ENCODE measurements at places on chromosomes 3 and 15.

DNA sequence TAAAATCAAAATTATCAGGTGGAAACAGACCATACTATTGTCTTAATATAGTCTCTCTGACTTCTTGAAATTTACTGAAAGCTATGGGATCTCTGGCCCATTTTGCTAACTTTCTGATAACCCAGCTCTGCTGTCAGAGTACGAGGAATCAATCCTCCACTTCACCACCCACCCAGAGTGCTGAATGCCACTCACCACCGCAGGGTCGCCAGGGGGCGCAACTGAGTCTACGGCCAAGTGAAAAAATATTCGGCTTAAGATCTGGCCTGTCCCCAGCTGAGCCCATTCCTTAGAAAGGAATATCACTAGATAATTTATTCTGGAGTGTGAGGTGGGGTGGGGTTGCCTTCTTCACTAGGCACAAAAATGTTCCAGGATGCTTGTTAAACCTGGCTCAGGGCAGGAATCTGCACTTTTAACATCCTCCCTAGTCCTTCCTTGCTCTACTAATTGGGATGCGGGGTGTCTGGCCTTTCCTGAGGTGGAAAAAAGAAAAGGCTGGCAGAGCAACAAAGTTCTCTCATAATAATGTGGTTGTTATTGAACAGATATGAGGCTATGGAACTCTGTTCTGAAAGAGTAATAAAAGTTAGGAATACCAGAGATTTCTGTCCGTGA lies 520.6 kb downstream of the MFSD1 start:
- DNase-seq: no peak

GRCh38 chr3:17412950-17413530 lies 329.4 kb downstream of the TBC1D5 start:
- DNase-seq: no peak

- DNase-seq: no peak
Measured at GRCh38 chr3:112489674-112490479, 9.4 kb downstream of the BTLA start.

- DNase-seq: no peak
Measured at GRCh38 chr15:88637841-88638625, 783 bp upstream of the ISG20 start.

DNA sequence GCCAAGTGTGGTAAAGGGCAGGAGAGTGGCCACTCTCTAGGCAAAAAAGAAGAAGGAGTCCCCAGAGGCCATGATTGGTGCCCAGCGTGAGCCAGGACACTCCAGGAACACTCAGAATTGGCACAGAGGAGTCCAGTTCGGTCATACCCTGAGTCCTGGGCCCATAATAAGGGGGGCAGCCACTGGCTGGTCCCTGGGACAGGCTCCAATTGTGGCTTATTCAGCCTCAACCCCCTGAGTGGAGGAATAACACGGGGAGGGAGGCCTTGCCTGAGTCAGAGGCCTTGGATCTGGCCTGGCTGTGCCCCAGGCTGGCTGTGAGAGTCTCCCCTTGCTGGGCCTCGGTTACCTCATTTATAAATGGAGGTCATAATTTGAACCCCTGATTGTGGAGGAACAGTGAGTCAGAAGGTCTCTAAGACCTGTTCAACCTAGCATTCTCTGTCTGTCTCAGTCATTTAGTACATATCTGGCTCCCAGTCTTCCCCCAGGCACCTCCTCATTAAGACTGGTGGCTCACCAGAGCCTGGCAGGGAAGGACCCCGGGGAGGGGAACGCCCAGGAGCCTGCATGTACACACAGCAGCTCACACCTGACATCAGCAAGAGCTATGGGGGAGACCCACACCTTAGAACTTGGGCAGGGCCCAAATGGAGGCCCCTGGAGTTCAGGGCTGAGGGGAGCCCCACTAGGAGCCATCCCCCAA lies 95.9 kb upstream of the ATP2B2 start:
- no peak for DNase-seq

- no peak for DNase-seq
Measured at GRCh38 chr3:186220911-186221645, 112.2 kb upstream of the ETV5 start.

DNA sequence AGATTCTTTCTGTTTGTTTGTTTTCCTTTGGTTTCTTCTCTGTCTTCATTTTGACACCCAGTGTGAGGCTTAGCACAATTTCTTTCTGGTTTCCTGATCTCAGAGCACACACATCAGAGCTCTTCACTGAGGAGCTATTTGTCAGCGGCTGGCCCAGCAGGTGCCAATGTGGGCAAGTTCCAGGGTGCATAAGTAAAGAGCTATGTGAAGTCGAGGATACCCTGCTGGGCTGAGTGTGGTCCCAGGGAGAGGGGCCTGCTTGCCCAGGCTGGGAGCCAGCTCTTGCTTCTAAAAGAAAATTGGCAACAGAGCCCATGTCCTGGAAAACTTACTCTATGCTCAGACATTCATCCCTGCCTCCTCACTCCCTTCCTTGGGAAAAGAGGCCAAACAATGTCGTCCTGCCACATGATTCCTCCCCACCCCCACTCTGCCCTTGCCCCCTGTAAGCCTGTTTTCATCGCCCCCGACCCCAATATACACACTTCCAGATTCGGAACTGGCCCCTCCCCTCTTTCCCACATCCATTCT lies 101.2 kb downstream of the ST8SIA2 start:
- DNase-seq: no peak

- DNase-seq: no peak
Measured at GRCh38 chr3:97949110-97949485, 23.1 kb downstream of the RIOX2 start.

DNA sequence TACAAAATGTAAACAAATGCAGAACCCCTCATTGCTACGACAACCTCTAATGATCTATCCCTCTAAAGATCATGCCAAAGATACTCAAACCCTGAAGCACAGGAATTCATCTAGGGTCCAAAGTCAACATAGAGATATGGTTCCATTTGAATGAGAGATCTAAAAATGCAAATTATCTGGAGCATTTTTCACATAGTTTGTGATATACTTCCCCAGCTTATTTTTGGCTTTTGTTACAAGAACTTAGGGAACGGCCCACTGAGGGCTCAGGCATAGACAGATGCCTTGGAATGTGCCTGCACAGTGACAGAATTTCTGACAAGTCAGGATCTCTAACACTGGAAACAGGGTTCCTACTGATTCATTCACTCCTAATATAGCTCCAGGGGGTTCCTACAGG lies 258.9 kb upstream of the THBS1 start:
- no peak for DNase-seq

GRCh38 chr3:22377421-22377820 lies 626.4 kb upstream of the ZNF385D start:
- no peak for DNase-seq

DNA sequence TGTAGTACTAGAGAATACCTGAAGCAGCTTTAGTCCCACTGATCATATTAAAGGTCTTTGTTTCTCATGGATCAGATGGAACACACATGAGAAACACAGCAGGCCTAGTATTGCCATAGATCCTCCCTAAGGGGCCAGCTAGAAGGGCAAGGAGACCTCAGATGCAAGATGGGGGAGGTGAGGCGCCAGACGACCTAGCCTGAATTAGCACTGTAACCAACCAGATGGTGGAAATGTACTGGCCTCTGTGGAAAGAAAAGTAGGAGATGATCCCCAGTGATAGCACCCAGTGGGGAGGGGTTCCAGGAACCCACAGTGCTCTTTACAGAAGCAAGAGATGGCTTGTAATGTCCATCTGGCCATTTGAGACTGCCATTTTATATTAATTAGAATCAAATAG lies 138.2 kb upstream of the ZNF385D start:
- no peak for DNase-seq

GRCh38 chr3:135806317-135806716 lies 159.2 kb upstream of the PPP2R3A start:
- DNase-seq: peak; percentile 33

DNA sequence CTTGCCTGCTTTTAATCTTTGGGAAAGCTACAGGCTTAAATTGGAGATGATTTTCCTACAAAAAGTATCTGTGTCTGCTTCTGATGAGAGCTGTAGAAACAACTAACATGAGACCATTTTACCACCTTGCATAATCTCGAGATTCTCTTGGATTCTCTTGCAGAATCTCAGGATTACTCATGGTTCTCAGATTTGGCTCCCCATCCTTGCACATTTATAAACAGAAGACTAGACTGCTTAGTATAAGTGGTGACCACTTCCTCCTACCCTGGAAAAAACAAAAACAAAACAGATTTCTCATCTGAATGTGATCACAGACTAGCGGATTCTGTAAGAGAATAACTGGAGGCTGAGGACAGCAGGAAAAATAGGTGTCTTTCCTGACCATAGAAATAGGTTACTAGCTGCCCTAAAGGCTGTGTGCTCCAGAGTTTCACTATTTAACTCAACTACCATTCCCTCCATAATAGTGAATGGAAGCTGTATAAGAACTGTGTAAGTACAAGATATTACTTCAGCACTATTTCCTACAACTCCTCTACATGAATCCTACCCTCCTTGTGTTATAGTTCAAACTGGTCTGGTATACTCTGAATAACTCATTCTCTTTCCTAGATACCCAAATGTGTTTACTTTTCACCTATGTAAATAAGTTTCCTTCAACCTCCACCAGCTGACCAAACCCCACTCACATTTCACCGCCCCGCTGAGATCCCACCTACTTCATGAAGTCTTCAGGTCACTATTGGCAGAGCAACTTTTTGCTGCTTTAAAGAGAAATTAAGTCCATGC lies 122.2 kb upstream of the C2CD4B start:
- DNase-seq: no peak

DNA sequence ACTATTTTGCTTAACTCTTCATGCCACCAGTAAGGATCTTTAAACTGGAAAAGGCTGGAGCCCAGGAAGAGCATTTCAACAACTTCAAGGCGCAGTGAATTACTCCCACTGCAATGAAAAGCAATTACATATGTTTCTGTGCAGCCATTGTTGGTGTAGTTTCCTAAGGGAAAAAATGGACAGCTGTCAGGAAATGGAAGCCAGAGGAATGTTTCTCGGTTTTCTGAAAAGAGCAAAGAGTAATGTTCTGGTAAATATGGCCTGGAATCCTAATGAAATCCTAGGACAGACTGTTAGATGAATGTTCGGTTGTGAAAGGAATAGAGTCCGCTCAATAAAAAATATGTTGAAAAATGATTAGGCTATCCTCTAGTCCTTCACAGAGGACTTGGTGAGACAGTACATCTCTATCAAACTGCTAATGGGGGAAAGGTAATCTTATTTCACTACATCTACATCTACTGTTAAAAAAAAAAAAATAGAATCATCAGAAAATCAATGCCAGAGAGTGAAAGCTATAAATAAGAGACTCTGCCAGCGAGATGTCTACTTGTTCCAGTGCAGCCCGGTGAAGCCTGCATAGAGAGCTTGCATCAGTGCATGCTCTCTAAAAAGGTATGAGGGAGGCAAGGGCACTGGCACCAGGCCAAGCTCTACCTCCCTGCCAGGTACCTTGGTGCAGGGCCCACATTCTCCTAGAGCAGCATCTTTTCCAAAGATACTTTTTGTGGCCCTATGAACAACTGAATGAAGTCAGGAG lies 68.2 kb upstream of the TJP1 start:
- no peak for DNase-seq

DNA sequence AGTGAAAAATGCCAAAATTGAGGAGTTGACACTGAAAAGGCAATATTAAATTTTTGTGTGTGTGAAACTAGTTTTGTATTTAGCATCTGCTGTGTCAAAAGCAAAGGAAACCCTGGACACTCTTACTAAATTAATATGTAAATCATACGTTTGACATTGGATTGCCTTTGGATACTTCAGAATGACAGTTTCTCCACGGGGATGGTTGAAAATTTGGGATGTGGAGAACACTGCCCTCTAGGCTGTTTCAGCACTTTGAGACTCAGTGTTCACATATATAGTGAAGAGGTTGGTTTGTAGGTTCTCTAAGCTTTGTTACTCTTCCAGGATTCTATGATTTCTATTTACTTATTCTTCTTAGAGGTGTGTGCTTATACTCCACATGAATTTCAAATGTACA lies 3.0 kb downstream of the ROBO2 start:
- no peak for DNase-seq

DNA sequence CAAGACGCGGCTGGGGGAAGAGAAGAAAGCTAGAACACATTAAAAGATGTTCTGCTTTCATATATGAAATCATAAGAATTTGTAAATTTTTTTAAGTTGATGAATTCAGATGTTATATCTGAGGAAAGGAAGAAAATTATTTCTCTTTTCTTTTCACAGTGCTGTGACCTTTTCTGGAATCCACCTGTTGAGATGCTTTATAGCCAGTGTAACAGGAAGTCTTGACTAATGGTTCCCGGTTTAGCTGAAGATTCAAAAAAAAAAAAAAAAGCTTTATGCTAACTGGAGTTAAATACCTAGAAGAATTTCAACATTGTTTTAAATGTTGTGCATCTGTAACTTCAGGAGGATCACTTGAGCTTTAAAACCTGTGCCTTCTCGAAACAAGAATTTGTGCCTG lies 9.9 kb downstream of the GTPBP8 start:
- DNase-seq: no peak

GRCh38 chr15:40562691-40563090 lies 2.2 kb downstream of the CCDC32 start:
- DNase-seq: no peak

DNA sequence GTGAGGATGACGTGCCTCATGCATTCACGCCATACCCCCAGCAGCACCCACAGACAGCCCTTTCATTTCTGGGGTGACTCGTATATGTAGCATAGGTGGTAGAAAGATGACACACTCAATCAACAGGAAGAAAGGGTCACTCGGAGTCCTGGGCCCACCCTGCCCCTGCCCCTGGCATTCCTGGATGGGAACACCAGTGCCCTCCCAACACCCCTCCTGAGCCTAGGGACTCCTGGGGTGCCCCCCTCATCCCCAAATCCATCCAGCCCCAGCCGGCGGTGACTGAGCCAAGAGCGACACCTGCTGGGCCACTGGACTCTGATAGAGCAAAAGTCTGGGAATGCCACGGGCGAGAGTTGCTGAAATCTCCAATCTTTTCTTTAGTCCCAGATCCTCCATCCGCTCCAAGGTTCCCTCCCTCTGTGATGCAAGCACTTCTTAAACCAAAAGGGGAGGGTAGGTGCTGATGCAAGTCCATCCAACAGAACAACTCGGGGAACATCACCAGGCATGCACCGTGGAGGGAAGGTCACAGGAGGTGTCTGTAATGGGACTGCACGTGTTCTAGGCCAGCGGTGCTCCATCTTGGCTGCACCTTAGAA lies 31.1 kb downstream of the ACAN start:
- no peak for DNase-seq

DNA sequence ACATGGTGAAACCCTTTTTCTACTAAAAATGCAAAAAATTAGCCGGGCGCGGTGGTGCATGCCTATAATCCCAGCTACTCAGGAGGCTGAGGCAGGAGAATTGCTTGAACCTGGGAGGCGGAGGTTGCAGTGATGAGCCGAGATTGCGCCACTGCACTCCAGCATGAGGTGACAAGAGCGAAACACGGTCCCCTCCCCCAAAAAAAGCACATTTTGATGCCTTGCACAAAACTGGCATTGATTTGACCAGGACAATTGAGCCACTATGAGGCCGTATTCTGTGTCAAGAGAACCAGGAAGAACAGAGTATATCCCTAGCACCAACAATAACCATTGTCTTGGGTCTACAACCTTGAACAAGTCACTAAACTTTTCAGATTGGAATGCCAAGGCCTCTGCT lies 50.6 kb downstream of the SH3BP5 start:
- no peak for DNase-seq

All from left renal cortex interstitium (tissue), 4 donors.